ENCODE measurements at places on chromosomes 5 and 9.

DNA sequence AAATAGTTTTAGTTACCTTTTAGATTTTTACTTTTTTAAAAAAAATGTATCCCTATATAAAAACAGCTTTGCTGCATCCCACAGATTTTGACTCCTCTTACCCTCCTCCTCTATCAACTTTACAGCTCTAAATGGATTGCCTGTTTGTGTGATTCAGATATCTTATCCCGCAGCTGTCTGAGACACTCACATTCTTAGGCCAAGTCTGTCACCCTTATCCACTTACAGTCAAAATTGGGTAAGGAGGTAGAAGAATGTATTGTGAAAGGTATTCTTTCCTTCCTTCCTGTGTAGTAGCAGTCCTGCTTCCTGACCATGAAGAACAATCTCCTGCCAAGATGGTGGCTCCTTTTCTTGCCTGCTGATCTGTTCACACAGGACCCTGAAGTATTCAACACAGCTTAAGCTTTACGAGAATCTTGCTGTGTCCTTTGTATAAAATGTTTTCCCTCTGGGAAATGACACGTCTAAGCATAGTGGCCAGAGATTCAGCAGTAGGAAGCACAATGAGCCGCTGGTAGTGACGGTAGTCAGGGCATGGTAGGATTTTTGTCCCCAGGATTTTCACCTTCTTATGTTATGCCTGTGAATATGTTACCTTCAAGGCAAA is 67.7 kb upstream of the ST8SIA4 start:
- no peak for DNase-seq

GRCh38 chr5:178464431-178465048 is 125.7 kb downstream of the COL23A1 start:
- DNase-seq, result no peak

GRCh38 chr5:133406208-133406976 is 205.9 kb downstream of the FSTL4 start:
- no peak for DNase-seq

- DNase-seq, result no peak
Measured at GRCh38 chr5:142055301-142055700, 42.5 kb upstream of the GNPDA1 start.

- no peak for DNase-seq
Measured at GRCh38 chr9:123456011-123456410, 100.0 kb downstream of the CRB2 start.

DNA sequence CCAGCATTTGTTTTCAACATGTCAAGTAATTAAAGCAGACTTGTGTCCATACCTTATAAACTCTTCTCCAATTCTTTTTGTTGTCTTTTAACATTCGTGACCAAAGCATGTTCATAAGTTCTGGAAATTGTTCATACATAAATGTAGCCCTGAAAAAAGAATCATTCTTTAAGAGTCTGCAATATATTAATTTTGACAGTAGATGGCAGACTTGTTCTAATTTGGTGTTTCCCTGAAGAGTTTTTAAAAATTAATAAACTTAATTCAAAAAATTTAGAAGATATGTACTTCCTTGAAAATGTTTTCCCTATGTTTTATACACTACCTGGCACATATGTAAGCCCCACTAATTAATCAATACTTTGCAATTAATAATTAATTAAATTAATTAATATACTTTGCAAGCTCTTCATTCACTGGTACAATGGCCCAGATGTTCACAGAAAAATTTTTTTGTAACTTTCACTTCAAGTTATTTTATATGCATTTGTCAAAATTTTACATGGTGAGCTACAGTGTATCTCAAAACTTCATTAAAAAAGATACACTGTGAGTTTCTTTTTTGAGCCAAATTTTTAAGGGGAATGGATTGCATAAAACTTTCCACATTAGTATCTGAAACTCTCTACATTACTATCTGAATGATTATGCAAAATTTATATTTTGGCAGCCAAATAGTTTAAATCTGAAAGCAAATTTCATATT is 42.1 kb downstream of the CLINT1 start:
- no peak for DNase-seq

GRCh38 chr5:169171515-169171914 is 129.4 kb downstream of the SLIT3 start:
- DNase-seq, result no peak
